ENCODE measurements at places on chromosomes 6 and 20.
A peak's percentile ranks its signal among the peaks of the same experiment; 100 is the strongest.

GRCh38 chr20:50346374-50347283, 156.0 kb downstream of the CEBPB start:
- DNase-seq = no peak

GRCh38 chr20:31662372-31662854, 24.7 kb downstream of the COX4I2 start:
- DNase-seq = no peak

GRCh38 chr6:143629104-143630080, 48.4 kb upstream of the PHACTR2 start:
- DNase-seq = no peak

DNA sequence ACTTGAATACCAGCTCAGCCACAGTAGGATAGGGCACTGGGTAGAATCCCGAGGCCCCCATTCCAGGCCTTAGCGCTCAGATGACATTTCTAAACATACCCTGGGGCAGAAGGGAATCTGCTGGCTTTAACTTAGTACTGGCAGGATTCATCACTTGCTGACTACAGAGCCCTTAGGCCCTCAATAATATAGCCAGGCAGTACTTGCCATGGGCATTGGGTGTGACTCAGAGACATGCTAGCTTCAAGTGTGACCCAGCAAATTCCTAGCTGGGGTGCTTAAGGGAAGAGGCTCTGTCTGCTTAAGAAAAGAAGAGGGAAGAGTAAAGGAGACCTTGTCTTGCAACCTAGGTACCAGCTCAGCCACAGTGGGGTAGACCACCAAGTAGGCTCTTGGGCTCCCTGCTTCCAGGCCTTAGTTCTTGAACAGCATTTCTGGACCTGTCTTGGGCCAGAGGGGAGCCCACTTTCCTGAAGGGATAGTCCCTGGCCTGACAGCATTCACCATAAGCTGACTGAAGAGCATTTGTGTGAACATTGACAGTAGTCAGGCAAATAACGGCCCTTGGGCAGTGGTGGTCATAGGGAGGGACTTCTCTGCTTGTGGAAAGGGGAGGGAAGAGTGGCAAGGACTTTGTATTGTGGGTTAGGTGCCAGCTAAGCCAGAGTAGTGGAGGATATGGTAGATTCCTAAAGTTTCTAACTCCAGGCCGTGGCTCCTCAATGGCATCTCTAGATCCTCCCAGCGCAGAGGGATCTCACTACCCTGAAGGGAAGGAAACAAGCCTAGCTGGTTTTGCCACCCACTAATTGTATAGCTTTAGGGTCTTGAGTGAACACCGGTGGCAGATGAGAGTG, 48.5 kb upstream of the HACE1 start:
- no peak for DNase-seq

- no peak for DNase-seq
Measured at GRCh38 chr6:105588123-105588710, 185.3 kb upstream of the PREP start.

DNA sequence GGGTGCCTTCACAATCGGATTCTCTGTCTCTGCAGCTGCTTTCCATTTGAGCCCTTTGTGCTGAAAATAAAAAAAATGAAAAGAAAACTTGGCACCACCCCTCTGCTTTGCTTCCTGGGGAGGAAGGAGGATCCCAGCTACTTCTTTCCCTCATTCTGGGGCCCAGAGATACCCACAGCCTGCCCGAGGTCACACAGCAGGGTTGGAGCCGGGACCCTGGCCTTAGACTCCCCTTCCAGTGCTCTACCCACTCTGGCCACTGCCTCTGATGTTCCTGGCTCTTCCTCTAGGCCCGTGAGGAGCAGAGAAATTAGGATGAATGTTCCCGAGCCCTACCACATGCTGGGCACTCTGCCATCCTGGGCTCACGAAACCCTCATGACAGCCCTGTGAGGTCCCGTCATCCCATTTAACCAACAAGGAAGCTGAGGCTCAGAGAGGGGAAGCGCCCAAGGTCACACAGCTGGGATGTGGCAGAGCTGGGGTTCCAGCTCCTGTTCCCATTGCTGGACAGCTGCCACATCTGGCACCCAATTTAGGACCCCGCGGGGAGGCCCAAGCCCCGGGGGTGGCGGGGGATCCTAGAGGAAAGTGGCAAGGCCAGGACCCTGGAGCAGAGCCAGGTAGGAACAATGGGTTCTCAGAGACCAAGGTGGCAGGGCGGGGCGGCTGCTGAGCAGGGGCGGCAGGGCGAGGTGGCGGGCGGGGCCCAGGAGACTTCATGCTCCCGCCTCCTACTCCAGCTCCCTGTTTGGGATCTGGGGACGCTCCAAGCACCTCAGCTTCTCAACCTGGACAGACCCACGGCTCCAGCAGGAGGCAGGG, 76.6 kb downstream of the CEBPB start:
- no peak for DNase-seq

- DNase-seq = no peak
Measured at GRCh38 chr20:37414224-37415035, 68.5 kb downstream of the SRC start.

- no peak for DNase-seq
Measured at GRCh38 chr6:35727231-35727934, 9.4 kb upstream of the ARMC12 start.

- DNase-seq = no peak
Measured at GRCh38 chr6:131781687-131782086, 26.1 kb upstream of the ENPP1 start.

DNA sequence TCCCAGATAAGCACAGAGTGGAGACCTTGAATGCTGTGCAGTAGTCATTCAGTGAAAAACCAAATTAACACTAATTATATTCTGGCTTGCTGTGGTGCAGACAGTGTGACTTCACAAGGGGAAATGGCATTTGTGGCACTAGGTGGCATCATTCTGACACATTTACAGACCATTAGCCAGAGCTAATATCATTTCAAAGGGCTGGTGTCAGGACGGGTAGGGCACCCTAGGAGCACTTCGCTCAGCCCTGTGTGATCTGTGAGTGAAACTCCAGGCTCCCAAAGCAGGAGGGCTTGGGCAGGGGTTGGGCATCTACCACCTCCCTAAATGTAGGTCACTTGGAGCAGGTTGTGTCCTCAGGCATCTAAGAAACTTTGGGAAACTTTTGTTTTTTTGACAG, 555.8 kb downstream of the PKHD1 start:
- no peak for DNase-seq

- no peak for DNase-seq
Measured at GRCh38 chr20:58565461-58566175, 50.4 kb upstream of the APCDD1L start.

DNA sequence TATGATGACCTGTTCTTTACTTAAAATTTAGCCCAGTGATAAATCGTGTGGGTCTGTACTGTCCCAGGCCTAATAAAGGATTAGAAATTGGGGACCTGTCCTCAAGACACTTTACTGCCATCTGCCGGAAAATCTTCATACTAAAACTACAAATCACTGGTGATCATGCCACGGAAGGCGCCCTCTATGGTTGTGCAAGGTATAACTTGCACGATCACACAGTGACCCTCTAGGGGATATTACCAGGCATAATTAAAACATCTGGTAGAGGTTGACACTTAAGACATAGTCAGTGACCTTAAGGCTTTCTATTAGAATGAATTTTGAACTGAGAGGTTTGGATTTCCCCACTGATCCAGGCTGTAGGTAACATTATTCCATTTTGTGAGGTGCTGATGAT, 172.6 kb downstream of the BMP2 start:
- DNase-seq = no peak

DNA sequence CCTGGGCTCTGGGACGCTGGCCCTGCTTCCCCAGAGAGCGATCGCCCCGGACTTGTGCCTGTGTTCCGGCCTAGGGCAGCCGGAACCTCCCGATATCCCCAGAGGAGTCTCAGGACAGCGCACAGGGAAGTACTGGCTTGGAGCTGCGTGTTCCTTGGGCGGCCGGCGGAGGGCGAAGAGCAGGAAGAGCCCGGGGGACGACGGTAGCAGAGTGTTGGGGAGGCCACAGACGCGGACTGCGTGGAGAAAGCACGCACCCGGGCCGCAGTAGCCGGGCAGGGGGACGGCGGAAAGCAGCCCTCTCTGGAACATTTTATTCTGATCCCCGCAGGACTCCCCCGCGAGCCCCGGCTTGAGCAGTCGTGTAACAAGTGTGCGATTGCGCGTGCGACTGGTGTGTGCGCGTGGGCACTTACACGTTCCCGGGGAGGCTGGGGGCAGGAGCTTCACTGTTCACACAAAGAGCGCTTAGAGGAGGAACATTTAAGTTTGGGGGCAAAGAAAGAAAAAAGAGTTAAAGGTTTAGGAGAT, 36.1 kb downstream of the NCR2 start:
- DNase-seq = no peak

- no peak for DNase-seq
Measured at GRCh38 chr20:56735084-56735642, 106.1 kb downstream of the TFAP2C start.

GRCh38 chr6:90187437-90188121, 109.1 kb downstream of the BACH2 start:
- DNase-seq = no peak

- no peak for DNase-seq
Measured at GRCh38 chr6:102623201-102623600, 1229.7 kb downstream of the GRIK2 start.

GRCh38 chr6:133202610-133203343, 38.4 kb upstream of the EYA4 start:
- no peak for DNase-seq

GRCh38 chr6:80388507-80388906, 282.0 kb downstream of the BCKDHB start:
- DNase-seq = no peak

- DNase-seq = no peak
Measured at GRCh38 chr6:85400331-85400730, 49.6 kb upstream of the NT5E start.

DNA sequence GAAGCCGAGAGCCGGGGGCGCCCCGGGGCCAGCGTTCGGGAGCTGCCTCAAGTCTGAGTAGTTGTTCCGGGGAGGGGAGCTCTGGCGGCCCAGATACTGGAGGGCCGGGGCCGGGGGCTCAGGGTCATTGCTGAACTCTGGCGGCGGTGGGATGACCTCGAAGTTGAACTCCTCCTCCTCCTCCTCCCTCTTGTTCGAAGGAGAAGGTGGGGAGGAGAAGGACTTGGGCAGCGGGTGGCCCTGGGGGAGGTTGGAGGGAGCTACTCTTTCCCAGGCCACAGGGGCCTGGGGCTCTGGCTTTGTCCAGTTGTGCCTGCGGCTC, 37.7 kb downstream of the C6orf132 start:
- DNase-seq = no peak

GRCh38 chr20:25048519-25048952, 9.4 kb downstream of the ACSS1 start:
- no peak for DNase-seq

- no peak for DNase-seq
Measured at GRCh38 chr20:17316316-17317038, 89.6 kb downstream of the PCSK2 start.

GRCh38 chr20:6683021-6683977, 84.2 kb upstream of the BMP2 start:
- DNase-seq = no peak

- peak; percentile 36 for DNase-seq
Measured at GRCh38 chr6:111642463-111643158, 36.9 kb upstream of the TRAF3IP2 start.

DNA sequence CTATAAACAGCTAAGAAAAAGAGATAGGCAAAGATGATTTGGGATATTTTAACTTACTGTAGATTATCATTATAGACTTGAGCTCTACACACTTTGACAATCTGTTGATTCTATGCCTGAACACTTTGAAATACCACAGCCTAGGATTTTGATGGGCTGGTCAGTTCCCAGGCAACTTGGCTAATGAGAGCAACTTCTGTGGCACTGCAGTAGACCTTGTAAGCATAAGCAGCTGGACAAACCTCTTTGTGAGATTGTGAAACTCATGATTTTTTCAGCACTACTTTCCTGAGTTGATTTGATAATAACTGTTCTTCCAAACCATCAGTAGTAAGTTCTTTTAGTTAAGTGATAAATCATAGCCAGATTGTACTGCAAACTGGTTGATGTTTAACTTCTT, 27.1 kb upstream of the ELOVL5 start:
- no peak for DNase-seq

GRCh38 chr6:68008445-68008844, 626.6 kb upstream of the ADGRB3 start:
- DNase-seq = no peak

DNA sequence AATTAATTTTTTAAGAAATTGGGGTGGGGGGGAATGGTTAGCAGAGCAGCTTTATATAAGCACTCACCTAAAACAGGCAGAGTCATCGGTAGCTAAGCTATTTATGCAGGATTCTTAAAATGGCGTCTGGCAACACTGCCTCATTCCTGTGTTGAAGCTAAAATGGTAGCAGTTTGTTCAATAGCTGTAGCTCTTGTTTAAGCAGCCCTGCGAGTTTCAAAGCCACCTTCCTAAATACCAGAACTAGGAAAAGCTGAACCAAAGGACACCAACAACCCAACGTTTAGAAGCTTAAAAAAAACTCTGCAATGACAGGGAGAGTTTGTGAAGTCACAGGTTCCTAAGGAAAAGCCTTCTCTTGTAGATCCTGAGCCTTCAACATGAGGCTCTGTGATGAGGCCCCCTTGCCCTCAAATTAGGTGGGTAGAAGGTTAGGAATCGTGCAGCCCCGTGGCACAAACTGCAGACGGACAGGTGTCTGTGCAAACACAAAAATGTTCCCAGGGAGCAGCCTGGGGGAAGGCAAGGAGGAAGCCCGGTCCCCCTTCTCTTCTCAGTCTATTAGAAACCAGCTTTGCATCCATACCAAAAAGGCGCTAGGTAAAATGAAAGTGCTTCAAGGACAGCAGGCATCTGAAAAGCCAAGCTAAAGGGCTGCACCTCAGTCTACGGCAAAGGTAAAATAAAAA, 4.7 kb downstream of the ZMYND8 start:
- no peak for DNase-seq

DNA sequence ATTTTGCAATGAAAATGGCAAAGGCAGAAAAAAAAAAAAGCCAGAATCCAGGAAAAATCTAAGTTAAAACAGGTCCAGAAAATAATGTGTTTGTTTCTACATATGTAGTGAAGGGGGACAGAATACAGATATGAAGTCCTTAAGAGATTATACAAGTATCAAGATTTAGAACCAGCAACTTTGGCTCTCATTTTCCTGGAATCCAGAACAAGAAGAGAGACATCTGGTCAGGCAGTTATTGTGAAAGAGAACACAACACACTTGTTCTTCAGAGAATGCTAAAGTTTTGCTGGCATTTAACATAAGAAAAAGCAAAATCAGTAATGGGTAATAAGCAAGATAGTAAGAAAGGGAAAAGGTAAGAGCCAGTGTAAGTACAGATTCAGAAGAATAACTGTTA, 21.1 kb downstream of the BAG2 start:
- DNase-seq = no peak

Measured in CD4-positive, alpha-beta T cell treated with Interleukin-15 for 1 hour (primary cell).